ENCODE measurements at places on chromosomes 2 and 18.

- peak; percentile 58 for DNase-seq
These were observed 62.2 kb upstream of the RTN4 start for GRCh38 chr2:55112229-55113031.

DNA sequence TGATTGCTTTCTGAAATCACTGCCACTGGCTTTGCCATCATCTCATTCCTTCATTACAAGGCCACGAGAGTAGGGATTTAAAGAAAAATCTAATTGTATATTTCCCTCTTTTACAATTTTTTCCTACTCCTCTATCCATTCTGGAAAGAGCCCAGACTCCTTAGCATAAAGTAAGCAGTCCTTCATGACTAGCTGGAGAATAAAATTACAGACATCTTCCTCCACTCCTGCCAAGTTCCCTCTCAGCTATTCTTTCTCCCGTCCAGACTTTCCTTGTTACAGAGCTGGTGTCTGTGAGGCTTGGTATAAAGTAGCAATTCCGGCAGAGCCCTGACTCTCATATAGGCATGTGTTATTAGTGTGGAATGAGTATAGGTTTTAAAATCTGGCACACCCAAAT, 806.8 kb downstream of the PLCL1 start:
- DNase-seq: no peak

DNA sequence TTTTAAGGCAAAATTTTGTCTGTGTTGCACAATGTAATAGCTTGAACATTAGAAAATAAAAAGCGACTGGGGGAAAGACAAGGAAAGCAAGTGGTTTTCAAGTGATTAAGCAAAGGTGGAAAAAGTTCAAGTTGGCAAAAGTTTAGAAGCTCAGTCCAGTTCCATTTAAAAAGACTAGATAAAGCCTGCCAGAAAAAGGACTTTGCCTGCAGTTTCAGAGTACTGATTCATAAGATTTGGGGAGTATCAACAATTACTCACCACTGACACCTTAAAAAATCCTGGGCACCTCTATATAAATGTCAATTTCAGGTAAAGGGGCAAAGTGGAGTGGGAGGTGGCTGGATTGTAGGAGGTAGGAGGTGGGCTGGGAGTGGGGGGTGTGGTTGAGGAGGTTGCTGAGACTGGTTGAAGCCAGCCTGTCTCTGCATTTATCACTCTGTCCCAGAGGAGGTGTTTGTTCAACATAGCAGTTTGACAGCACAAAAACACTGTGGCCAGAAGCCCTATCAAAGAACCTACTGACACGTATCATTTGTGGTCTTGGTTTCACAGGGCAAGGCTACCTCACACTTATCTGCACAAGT, 14.6 kb downstream of the ZEB2 start:
- peak; percentile 62 for DNase-seq

DNA sequence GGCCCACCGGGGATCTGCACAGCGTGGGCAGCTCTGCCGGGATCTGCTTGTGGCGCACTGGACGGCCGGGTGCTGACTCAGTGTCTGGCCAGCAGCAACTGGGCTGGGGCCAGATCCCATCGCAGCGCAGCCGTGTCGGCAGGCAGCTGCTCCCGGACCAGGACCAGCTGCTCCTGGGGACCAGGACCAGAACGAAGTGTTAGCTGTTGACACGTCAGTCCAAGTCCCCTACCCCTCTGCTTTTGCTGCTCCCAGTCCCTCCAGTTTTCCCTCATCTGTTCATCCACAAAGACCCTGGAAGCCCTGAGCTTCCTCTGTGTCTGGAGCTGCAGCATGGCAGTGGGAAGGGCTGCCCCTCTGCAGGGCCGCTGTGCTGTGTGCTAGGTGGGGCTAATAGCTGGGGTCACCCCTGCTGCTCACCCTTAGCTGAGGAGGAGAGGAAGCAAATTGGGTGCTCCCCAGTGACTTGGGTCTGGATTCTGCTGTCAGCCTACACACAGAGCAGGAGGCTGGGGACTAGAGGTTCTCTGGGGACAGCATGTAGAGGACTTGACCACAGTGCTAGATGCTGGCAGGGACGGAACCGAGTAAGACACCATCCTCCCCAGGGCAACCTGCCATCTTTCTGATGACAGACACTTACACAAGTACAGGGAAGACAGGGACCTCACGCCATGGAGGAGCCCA, 16.9 kb upstream of the KIF1A start:
- DNase-seq: peak; percentile 52

- DNase-seq: no peak
These were observed 106.5 kb downstream of the COL6A3 start for GRCh38 chr2:237307474-237307873.

DNA sequence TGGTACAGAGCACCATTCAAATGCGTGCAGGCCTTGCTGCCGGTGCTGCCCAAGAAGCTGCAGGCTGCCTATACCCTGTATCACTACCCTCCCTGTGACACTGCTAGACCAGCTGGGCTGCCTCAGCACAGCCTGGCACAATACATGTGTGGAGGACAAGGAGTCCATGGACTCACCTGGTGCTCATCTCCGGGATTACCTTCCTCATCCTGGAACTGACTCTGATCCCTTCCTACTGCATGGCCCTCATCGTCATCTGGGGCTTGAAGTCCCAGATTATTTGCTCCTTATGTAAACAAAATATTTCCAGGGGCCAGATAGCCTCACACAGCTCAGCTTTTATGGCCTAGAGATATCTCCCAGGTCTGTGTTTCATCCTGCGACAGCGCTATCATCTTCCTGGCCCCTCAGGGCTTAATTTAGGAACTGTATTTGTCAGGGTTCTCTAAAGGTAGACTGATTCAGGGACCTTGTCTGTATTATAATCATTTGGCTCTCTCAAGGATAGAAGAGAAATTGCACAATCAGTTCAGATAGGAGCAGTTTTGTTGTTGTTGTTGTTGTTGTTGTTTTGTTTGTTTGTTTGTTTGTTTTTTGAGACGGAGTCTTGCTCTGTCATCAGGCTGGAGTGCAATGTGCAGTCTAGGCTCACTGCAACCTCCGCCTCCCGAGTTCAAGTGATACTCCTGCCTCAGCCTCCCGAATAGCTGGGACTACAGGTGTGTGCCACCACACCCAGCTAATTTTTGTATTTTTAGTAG, 42.9 kb downstream of the WDR75 start:
- peak; percentile 63 for DNase-seq

DNA sequence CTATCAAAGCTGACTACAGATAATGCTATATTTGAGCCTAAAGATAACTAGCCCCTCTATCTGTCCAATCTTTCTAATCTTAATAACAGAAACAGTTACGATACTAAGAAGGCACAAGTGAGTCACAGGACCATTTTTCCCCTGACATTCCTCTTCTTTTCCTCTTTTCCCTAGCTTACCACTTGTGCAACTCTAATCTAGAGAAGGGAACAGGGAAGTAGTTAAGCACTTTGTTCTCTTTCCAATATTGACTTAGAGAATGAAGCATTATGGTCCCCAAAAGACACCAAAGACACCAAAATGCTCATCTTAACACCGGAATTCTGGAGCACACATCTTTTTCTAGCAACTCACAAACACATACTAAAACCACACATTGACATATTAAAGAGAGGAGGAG, 1.8 kb downstream of the PDE11A start:
- DNase-seq: no peak

DNA sequence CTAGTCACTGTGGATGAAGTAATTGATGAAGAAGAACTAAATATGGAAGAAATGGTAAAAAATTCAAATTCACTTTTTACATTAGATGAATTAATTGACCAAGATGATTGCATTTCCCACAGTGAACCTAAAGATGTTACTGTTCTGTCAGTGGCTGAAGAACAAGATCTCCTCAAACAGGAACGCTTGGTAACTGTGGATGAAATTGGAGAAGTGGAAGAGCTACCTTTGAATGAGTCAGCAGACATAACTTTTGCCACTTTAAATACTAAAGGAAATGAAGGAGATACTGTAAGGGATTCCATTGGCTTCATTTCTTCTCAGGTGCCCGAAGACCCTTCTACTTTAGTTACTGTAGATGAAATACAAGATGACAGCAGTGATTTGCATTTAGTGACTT, 26.6 kb upstream of the DYSF start:
- no peak for DNase-seq

DNA sequence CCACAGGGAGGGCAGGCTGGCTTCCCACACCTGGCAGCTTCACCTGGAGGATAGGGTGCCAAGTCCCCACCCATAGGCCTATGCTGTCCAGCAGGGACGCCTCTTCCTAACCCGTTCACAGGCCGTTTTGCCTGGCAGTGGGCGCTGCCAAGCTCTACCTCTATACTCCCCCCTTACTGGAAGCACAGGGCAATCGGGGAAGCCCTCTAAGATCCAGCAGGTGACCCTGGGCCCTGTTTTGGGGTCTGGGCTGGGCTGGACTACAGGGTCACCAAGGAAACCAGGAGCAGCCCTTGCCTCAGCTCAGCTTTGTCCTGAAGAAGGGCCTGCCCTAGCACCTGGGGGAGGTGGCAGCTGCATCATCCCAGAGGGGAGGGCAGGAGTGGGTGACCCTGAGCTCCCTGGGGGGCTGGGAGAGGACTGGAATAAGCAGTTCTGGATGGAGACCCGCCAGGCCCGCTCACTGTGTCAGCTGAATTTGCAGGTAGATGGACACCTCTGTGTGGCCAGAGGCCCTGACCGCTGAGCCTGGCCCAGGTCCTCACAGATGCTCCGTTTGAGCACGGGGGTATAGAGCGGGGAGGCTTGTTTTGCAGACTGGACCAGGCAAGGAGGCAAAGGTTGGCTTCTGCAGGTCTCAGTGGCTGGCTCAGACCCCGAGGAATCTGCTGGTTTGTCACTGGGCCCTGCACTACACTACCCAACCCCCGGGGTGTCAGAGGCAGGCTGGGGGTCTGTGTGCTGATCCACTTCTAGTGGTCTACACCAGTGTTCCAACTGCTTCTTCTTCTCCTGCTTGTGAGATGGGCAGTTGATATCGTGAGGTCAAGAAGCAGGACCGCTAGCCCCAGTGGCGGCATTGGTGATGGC, 163.1 kb downstream of the ASB1 start:
- peak; percentile 45 for DNase-seq

GRCh38 chr18:48445540-48445939, 36.4 kb upstream of the ZBTB7C start:
- peak; percentile 92 for DNase-seq

- DNase-seq: no peak
These were observed 332.4 kb downstream of the GBX2 start for GRCh38 chr2:235835810-235836209.

Measured in islet precursor cell (in vitro differentiated cells).